Hematopoietic multipotent progenitor cell treated with erythropoietin and hydrocortisone succinate and interleukin-3 and kit ligand, for 8 days (in vitro differentiated cells): ENCODE measurements at places on chromosomes 3 and 15.

GRCh38 chr3:127204841-127205582, 12.1 kb downstream of the PRR23E start:
- DNase-seq, result no peak

- no peak for DNase-seq
Observed at GRCh38 chr3:54240-54639, 142.3 kb upstream of the CHL1 start.

DNA sequence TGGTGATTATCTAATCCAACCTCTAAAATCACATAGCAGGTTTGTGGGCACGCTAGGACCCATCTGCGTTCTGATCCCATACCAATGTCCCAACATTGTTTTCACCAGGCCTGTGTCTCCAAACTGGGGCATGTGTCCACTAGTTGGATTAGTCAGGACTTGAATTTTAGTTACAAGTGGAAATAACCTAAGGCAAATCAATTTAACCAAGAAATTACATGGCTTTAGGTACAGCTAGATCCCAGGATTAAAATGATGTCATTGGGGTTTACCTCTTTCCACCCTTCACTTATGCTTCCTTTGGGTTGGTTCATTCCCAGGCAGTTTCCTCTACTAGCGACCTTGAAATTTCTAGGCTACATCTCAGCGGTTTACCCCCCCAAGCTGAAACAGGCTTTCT, 47.2 kb upstream of the PXYLP1 start:
- DNase-seq, result no peak

DNA sequence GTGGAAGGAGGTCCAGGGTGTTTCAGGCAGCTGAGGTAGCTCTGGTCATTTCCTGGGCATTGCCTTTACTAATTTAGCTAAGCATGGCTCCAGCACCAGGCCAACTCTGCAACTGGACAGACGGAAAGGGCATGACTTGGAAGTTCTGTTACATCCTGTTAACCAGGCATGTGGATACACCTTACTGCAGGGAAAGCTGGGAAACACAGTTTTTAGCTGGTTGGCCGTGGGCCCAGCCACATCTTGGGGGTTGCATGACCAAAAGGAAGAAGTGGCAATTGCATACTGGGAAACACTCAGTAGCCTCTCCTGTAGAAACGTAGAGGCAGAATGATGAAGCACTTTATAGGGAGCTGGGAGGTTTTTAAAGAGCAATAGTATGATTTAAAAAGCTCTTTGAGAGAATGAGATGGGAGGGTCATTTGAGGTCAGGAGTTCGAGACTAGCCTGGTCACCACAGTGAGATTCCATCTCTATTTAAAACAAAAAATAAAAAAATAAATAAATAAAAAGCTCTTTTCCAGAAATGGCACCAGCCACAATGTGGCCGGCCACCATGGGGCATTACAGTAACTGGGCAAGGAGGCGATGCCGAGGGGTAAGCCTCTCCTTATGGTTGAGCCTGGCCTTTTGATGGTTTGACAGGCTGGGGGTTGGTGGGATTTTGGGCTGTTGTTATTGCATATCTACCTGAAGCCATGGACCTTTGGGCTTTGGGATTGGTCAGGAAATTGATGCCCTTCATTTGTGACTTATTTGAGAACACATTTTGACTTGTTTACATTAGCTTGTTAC, 28.6 kb downstream of the TRAK1 start:
- no peak for DNase-seq

- no peak for DNase-seq
Observed at GRCh38 chr3:123021388-123021787, 6.2 kb downstream of the SEMA5B start.

GRCh38 chr3:31004025-31004678, 109.7 kb upstream of the GADL1 start:
- DNase-seq, result no peak

DNA sequence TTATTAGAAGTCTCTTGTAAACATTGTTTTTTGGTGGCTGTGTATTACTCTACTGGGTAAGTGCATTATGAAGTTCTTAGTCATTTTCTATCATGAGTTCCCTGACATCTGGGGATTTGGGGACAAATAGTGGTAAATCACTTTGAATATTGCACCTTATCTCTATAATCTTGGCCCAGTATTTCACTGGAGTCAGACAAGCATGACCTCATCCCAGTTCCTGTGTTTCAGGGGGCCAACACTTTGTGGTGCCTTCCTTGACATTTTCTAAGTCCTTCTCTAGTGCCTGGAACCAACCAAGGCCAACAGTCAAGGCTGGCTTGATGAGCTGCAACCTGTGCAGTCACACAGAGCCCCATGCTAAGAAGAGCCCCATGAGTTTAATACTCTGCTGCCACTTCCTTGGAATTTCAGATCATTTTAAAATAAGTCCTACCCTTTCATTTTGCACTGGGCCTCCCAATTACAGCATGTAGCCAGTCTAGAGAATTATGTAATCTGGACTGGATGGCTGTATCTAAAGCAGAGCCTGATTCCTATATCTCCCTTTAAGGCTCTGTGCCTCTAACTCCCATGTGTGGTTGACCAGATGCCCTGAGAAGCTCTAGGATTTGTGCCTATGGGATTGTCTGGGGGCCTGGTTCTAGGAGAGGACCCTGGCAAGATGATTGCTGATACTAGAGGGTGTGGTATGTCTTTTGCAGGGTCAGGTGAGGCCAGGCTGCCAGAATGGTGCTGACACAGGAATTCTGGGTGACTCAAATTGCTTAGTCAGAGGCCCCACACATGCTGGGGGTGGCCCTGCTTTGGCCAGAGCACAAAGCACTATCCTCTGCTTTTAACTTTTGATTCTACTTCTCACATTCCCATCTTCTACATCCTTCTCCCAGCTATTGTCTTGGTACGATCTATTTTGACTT, 319.6 kb upstream of the TBC1D5 start:
- no peak for DNase-seq

- no peak for DNase-seq
Observed at GRCh38 chr3:126051234-126051633, 32.7 kb downstream of the SLC41A3 start.

DNA sequence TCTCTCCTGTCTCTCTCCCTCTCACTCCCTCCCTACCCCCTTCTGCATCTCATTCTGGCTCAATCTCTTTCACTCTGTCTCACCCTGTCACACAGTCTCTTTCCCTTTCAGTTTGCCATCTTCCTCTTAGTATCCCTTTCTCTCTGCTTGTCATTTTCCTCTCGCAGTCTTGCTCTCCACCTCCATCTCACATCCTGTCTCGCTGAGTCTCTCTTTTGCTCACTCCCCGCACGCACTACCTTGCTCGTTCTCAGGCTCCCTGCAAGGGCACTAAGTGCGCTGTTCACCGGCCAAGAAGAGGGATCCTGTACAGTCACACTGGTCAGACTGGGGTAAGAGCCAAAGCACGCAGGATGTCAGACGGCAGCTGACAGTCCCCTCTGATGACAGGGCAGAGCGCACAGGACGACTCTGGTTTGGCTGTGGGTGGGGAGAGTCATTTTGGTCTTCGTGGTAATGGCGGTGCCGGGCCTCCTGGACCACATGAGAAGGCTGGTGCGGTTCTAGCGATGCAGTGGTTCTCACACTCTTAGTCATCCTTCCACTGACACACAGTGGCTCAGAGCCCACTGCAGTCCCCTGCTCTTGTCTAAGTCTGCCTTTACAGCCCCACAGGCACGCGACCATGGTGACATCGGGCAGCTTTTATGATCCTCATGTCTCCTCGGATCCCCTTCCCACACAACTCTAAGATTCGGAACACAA, 356.8 kb downstream of the FOXP1 start:
- peak; percentile 27 for DNase-seq

DNA sequence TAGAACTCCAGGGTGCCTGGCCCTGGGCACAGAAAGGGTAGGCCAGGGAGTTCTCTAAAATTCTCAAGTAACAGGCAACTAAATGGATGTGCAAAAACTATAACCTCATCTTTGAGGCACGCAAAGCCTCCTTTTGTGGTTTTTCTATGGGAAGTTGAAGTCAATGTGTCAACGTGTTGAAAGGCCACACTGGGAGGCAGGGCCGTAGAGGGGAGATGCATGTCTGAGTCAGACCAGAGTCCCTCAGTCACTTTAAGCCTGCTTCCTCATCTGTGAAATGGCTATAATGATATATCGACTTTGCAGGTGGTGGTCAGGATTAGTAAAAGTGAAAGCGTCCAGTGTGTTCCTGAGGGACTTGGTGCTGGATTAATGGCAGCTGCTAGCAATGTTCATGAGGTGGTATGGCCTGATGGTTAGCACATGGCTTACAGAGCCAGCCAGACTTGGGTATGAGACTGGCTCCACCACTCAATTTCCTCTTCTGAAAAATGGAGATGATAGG, 17.0 kb downstream of the TGM5 start:
- peak; percentile 28 for DNase-seq

DNA sequence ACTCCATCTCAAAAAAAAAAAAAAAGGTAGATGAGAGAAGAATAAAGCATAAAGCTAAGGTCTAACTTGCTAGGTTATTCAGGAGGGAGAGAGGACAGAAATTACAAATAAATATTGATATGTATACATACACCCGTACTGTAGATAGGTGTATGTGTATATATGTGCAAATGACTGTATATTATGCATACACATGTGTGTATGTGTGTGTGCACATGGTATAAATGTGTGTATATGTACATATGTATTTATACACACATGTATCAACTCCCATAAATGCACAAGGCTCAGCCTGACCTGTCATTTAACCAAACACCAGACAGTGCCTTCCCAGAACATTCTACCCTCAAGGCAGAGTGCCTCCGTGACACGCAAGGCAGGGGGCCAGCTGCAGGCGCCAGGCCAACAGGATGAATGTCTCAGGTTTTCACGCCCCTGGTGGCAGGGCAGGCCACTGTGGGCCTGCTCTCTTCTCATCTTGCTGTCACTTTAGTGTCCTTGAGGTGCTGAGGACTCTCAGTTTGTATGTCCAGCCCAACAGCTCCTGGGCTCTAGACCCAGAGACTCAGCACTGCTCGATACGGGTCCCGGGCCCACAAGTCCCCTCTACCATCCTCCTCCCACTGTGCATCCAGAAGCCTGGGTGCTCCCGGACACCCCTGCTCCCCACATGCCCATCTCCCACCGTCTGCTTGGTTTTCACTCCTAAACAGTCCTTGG, 40.4 kb downstream of the TM2D3 start:
- no peak for DNase-seq

GRCh38 chr3:192106543-192106942, 620.8 kb downstream of the FGF12 start:
- no peak for DNase-seq

DNA sequence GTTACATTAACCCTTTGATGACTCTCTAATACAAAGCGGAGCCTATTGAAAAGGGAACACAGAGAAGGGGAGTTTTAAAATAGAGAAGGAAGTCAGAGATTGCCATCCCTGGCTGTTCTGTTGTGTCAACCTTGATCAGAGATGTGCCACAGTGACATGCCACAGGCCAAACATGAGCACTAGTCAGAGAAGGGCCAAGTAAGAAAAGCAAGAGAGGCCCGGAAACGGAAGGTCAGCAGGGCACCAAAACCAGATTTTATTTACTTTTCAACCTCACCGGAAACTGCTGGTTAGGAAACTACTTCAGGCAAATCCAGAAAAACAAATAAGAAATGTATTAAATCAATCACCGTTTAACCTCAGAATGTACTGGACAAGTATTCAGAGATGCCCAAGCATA, 171.8 kb downstream of the ALCAM start:
- DNase-seq, result no peak
